ENCODE measurements at places on chromosomes 12 and 14.
A peak's percentile ranks its signal among the peaks of the same experiment; 100 is the strongest.

DNA sequence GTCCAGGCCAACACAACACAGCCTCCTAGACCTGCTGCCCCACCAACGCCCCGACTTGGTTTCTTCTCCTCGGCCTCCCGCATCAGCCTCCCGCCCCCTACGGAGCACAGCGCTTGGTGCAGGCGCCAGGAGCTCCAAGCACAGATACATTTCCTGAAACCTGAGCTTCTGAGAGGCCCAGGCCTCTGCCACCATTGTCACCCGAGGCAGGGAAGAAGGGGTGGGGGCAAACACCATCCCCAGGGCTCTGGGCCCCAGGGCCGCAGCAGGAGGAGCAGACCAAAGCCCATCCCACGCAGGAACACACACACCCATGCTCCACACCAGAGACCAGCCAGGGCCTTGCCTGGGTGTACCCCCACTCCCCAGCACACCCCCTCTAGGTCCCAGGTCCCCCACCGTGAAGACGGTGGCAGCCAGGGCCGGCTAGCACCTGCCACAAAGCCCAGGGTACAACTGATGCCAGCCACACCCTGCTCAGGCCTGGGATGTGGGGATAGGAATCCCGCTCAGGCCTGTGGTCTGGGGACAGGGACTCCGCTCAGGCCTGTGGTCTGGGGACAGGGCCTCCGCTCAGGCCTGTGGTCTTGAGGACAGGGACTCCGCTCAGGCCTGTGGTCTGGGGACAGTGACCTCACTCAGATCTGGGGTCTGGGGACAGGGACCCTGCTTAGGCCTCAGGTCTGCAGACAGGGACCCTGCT lies 5.4 kb downstream of the JAG2 start:
- peak; percentile 41 for DNase-seq

DNA sequence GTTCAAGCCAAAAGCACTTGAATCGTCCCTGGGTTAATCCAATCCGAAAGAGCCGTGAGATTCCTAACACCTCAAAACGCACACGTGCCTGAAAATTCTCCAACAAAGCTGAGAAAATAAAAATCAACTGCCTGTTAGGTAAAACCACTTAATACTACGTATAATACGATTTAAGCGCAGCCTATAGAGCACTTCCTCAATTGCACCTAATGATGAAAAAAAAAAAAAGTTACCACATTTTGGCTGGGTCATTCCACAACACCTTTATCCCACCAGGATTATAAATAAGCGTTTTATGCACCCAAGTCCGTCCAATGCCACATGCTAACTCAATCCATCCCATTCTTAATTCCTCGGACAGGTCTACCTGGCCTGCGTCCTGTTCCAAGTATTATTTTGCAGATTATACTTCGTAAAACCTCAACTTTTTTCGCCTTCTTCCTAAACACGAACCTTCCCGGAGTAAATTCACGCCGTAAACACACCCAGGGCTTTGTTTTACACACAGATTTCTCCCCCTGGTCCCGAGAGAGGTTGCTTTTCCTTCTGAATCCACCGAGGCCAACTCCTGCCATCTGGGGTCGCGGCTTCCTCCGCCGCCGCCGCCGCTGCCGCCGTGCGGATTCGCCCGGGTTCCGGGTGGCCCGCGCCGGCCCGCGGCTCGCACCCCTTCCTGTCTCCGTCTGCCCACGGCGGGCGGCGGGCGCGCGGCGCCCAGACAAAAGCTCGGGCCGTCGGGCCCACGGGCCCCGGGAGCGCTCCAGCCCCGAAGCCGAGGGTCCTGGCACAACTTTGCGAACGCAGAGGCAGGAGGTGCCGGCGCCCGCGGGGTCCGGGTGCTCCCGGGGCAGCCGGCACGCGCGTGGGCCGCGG lies 66.2 kb downstream of the RNF34 start:
- DNase-seq, result no peak

GRCh38 chr14:100648474-100649172 lies 61.4 kb upstream of the BEGAIN start:
- no peak for DNase-seq

- DNase-seq, result no peak
Measured at GRCh38 chr14:30655124-30655523, 33.0 kb downstream of the SCFD1 start.

- no peak for DNase-seq
Measured at GRCh38 chr12:91053951-91054715, 3.7 kb downstream of the KERA start.

GRCh38 chr12:5492562-5492961 lies 60.7 kb downstream of the NTF3 start:
- DNase-seq, result no peak

DNA sequence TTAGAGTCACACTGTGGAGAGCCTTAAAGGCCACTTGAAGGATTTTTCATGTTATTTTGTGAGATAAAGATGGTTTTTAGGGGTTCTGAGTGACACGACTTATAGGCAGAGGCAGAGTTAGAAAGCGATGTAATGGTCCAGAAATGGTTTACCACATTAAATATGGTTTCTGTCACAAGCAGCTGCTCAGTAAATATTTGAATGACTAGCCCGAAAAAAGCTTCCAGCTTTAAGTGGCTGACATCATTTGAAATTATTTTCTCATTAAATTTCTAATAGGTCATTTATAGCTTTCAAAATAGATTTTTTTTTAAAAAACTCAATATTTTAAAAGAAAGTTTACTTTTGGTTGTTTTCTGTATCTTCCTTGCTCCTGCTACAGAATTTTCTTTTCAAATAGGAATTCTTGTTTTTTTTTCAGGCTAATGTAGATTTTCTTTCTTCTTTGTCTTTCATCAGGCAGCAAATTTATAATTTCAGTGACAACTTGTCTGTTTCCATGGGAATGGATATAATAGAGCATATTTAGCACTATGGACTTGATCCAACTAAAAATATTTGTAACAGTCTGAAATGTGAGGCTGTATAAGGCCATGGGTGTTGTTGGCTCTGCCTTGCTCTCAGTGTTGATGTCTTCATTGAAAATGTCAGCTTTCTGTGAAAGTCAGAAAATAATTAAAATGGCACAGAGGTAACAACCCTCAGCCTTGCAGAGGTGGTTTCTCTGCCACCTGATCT lies 700.0 kb downstream of the TMTC2 start:
- no peak for DNase-seq

DNA sequence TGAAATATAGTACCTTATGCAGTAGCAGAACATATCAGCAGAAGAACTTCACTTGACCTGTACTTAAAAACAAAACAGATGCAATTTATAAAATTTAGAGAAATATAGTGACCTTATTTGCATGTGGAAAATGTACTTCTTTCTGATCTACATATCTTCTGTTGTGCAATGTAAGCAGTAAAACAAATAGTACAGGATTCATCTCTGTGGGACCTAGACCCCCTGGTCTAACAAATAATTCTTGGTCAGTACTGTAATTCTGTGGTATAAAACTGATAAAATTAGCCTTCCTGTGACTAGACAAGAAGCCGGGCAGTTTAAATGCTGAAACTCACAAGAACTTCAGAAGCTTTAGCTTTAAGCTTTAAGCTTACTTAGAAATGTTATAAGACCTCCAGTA lies 21.6 kb downstream of the HIF1A start:
- DNase-seq, result no peak

GRCh38 chr14:23512156-23512555 lies 39.4 kb downstream of the ZFHX2 start:
- peak; percentile 28 for DNase-seq

DNA sequence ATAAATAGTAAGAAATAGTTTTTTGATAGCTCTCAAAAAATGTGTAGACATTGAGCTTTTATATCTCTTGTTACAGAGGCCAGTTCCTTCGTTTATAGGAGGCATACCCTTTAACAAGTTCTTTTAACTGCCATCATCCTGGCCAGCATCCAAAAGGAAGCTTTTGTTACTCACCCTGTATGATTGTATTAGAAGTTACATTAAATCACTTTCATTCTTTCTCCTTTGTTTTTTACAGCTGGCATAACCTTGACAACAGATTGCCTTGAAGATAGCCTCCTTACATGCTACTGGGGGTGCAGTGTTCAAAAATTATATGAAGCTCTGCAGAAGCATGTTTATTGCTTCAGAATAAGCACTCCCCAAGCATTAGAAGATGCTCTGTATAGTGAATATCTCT lies 20.1 kb downstream of the CGRRF1 start:
- no peak for DNase-seq

DNA sequence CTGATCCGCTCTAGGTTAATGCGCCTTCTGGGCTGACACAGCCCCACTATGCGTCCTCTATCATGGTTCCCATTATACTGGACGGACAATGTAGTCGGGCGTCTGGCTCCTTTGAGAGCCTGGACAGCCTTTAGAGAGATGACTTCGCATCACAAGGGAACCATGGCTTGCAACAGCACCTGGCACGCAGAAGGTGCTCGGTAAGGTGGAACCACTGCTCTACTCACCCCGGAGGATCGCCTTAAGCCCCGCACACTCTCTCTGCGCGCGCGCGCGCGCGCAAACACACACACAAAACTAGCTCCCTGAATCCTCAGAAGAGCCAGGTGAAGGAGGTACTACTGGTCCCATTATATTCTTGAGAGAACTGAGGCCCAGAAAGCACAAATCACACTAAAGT lies 7.1 kb downstream of the MAP3K12 start:
- DNase-seq, result no peak

GRCh38 chr14:64688031-64688430 lies 16.2 kb upstream of the PLEKHG3 start:
- DNase-seq, result no peak

- DNase-seq, result no peak
Measured at GRCh38 chr14:34797747-34798583, 77.2 kb downstream of the BAZ1A start.

DNA sequence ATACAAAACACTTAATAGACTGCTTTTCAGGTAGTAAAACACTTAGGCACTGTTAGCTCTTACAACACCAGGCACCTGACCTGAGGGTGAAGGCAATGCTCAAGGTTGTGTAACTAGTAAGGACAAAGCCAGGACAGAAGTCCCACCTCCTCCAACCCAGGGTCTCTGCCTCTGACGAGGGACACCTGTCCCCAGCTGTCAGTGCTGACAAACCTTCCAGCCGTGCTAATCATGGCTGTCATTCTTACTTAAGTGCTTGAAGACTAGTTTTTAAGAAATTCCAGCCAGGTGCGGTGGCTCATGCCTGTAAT lies 62.5 kb upstream of the MAX start:
- DNase-seq, result no peak

GRCh38 chr12:54000116-54001114 lies at the start of gene HOXC9:
HOXC9 (plus strand) TSS chr12:54000161; CDS start chr12:54000189, 28 bp downstream.
- DNase-seq, result no peak

- no peak for DNase-seq
Measured at GRCh38 chr14:98146416-98146815, 1125.6 kb downstream of the BCL11B start.

- no peak for DNase-seq
Measured at GRCh38 chr14:39113685-39114072, 444 bp upstream of the GEMIN2 start.

DNA sequence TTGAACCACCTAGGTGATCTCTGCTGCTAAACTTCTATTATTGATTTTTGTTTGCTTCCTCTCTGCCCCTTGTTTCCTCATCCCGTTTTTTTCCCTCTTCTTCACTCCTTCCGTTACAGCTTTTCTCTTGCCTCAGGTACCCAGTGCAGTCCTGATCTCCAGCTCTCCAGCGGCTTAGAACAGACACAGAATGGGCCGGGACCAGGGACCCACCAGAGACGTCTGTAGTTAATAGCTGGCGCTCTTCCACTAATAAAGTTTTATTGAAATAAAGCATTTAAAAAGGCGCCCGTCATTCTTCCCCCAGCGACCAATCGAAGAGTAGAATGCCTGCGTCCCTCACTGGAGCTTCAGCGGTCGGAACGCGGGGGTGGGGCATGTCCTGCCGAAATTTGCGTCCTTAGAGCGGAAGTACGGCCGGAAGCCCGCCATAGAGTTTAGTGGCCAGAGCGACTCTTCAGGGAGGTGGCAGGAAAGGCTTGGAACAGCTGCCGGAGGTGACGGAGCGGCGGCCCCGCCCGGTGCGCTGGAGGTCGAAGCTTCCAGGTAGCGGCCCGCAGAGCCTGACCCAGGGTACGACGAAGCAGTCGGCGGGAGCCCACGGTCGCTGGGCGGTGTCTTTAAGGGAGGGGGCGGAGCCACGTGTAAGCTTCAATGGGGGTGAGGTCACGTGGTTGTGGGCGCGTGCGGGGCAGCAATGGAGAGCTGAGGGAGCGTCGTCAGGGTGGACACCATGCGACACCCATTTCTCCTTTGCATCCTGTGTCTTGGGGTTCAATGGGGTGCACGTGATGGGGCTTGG lies at the start of gene COPS7A:
TSS of gene COPS7A (plus strand) at position 440 of the 802 bp plus-strand sequence. CDS start 611 bp downstream, outside the sequence.
- DNase-seq, result peak; percentile 95

DNA sequence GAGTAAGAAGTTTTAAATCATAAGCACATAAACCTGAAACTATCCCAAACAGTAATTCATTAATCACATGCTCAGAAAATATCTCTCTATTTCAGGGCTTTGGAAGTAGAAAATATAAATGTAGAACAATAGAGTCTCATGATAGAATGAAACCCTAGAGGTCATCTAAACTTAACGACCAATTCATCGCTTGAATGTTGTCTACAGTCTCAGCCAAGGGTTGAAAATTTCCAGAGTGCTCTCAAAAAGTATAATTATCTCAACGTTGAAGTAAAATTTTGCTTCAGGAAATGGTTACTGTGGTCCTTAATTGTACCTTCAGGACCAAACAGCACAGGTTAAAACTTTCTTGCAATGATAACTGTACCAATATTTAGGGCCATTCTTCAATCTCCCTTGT lies 1053.6 kb upstream of the SEL1L start:
- DNase-seq, result no peak

GRCh38 chr14:41289025-41289424 lies 317.7 kb upstream of the LRFN5 start:
- DNase-seq, result no peak

- no peak for DNase-seq
Measured at GRCh38 chr12:71475280-71475679, 35.7 kb downstream of the LGR5 start.

DNA sequence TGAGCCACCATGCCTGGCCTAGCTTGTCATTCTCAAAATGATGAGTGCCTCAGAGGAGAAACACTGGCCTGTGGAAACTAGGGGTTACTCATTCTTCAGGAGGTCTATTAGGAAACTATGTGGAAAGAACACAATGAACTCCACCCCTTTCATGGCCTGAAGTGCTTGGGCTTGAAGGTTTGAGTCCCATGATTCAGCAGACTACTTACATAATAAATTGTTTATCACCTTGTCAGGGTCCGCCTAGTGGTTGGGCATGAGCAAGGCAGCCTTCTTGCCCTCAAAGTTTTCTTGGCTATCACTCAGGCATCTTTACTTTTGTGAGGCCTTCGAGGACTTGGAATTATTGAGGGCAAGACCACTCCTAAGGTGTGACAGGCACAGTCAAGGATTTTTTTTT lies 251.2 kb downstream of the ACSS3 start:
- DNase-seq, result no peak
